B cell (primary cell): ENCODE measurements at places on chromosomes 1 and 21.

DNA sequence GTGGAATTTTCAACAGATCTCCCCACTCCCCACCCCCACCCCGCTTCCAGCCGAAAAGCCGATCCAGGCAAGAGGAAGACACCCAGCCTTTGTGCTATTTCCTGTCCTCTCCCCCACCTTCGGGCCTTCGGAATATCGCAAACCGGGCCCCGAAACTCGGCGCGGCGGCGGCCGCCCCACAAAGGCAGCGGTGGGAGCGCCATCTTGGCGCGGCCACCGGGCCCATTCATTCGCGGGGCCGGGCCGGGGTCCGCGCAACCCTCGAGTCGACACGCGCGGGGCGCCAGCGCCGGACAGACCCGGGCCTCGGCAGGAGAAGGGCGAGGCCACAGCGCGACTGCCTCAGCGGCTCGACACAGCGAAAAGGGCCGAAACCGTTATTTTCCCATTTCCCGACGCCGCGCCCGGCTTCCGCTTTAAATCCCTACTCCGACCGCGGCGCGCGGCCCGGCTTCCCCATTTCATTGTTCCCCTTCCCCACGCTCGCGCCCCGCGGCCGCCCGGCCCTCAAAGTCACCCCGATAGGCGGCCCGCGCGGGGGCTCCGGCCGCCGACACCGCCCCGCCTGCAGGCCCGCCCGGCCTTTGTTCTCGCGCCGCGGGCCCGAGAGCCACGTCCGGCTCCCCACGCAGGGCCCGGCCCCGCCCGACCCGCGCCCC, 911 bp downstream of the GNB1 start:
- peak; percentile 83 for DNase-seq

DNA sequence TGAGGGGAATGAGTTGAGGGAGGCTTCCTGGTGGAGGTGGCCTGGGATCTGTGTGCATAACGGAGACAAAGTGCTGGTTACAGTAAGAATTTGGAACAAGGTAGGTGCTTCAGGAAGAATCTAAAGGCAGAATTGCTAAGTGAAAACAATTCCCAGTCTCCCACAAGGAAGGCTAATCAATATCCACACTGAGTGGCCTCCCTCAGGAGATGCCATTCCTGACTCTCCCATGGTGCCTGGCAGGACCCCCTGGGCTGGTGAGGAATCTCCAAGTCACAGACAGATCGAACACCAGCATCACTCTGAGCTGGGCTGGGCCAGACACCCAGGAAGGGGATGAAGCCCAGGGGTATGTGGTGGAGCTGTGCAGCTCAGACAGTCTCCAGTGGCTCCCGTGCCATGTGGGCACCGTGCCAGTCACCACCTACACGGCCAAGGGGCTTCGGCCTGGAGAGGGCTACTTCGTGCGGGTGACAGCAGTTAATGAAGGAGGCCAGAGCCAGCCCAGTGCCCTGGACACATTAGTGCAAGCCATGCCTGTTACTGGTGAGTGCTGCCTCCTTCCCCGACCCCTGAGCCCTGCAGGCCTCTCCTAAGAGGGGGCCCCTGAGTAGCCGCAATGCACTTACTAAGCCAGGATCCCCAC, 30.7 kb downstream of the IGFN1 start:
- DNase-seq: no peak

DNA sequence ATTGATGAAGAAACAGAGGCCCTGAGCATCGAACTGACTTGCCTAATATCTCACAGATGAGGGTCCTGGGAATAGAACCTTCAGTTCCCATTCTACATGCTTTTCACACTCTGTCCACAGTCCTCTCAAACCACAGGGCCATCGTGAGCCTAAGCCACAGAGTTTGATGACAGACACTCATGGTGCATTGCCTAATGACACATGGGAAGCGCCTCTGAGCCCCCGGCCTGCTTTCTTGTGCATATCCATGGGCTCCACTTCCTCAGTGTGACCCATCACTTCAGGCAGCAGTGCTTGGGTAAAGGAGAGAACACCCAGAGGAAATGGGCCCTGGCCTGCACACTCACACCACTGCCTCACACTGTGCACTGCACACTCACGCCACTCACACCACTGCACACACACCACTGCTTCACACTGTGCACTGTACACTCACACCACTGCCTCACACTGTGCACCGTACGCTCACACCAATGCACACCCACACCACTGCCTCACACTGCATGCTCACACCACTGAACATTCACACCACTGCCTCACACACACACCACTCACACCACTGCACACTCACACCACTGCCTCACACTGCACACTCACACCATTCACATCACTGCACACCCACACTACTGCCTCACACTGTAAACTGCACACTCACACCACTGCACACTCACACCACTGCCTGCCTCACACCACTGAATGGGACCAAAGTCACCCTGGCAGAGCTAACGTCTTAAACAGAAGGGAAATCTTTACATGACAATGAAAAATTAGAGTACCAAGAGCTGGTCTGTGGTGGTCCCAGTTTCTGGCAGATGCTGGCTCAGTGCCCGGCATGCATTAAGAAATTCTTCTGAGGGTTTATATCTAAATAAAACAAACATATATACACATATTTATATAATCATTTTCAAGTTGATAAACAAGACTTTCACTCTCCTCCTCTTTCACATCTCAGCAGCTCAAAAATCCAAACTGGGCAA, 53.0 kb downstream of the KANK4 start:
- DNase-seq: no peak

DNA sequence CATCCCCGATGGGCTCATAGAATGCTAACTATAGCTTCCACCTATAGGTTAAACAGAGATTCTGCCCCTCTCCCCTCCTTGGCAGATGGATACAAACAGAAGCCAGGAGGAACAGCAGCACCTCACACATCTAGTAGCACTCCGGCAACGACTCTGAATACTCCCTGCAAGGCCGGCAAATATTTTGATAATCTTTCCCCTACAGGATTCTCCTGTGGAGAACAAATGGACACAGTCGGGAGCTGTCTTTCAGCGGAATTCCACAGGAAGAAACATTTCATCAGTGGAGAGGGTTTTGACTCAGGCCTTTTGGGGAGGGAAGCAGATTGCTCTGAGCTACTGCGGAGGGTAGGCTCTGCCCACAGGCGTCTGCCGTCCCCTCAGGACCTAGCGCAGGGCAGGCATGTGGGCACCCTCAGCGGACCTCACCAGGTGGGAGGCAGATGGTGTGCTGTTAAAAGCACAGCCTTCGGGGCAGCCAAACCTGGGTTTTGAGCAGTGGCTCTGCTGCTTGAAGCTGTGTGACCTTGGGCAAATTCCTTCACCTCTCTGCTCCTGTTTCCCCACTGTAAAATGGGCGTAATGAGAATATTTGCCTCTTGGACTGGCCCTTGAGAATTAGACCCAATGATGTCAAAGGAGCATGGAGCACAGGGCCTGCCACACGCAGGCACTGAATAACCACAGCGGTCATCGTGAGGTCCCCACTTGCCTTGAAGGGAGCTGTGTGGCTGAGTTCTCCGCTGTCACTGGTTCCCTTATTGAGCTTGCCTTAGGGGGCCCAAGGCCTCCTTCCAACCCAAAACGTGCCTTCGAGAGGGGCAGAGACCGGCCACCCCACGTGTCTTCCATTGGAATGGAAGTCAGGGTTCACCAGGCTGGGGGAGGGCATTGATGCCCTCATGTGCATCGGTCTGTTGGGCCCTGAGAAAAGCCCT, 19.2 kb upstream of the BCAR3 start:
- no peak for DNase-seq

GRCh38 chr1:228781161-228781808, 46.0 kb downstream of the RHOU start:
- DNase-seq: no peak

- DNase-seq: no peak
These were observed 41.9 kb downstream of the NGF start for GRCh38 chr1:115295904-115296696.

DNA sequence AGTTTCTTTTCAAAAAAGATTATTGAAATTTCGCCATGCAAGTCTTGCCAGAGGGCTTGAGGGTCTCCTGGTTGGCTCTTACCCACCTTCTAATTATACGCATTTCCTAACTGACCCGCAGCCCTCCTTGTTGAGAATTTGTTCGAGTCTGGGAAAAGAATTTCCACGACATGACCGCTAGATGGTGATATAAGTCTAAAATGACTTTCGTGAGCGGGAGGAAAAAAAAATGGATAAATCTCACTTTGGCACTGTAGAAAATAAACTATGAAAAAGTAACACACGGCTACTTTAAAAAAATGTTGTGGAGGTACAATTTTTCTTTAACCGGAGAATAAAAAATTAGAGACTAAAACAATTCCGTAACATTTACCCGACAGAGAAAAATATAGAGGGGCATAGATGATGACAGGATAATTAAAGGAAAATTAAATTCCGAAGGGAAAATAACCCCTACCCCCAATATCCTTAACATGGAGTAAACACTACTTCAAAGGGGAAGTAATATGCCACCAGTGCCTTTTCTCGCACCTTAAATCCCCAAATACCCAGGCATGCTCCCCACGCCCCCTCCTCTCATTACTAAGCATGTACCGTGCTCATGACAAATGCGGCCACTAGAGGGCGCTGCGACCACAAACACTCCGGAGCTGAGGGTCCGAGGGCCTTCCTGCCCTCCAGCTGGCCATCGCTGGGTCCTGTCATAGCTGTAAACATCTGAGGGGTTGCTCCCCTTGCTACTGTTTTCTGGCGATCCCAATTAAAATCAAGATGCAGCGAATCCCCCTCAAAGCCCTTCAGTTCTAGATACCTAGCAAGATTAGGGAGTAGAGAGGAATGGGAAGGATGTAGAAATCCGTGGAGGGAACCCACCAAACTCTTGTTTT, 266.9 kb downstream of the ASTN1 start:
- peak; percentile 38 for DNase-seq

DNA sequence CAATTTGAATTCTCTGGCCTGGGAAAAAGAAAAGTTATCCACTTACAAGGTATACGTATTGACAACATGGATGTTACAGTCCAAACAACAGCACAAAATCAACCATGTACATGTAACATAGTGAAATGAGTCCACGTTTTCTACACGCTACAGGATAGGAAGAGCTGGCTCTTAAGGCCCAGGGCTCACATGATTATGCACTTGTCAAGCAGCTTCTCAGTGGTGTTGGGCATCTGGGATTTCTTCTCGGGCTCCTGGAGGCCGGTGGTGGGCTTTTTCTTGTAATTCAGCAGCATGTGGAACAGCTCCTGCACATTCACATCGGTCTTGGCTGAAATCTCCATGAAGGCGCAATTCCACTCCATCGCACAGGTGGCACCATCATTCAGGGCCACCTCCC, 4.0 kb downstream of the DIRAS3 start:
- DNase-seq: no peak

DNA sequence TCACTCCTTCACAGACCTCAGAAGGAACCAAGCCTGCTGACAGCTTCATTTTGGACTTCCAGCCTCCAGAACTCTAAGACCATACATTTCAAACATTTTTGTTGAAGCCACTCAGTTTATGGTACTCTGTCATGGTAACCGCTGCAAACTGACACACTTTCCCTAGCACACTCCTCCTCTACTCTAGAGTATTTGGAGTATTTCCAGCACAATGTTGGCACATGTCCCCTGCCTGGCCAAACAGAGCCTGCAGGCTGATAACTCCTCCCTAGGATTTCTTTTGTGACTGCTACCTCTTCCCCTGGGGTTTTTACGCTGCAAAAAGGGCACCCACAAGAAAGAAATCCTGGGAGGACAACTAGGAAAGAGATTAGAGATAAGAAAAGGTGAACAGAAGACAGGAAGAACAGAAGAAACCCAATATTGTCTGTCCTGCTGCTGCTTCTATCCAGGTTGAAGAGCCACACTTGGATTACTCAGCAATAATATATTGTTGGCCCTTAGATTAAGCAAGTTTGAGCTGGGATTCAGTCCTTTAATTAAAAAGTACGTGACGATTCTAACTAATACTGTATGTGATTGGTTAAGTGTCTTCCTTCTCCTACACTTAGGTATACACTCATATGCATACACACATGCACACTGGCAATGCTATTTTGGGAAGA, 844.1 kb downstream of the LTN1 start:
- no peak for DNase-seq

DNA sequence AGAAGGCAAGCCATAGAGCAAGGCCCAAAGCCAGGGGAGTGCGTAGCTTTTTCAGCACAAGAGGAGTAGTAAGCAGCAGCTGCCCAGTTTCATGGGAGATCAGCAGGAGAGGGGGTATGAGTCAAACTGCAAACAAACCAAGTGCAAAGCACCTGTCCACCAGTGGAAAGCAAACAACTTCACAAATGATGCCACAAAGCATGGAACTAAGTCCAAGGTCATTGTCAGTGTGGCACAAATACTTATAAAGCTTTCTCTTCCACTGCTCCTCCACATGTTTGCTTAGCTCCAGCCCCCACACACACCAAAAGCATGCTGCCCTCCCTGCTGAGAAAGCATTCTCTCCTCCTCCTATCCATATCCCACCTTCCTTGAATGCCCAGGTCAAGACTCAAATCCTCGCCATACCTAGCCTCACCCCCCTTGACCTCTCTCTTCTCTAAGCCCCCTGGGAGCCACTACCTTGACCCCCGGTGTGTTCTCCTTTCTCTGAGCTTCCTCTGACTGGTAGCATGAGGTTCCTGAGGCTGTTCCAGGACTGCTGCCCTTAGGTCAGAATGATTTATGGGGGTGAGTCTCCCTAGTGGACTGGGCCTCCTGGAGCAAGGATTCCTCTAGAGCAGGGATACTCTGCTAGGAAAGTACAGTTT, 70.4 kb downstream of the DMAP1 start:
- DNase-seq: no peak

DNA sequence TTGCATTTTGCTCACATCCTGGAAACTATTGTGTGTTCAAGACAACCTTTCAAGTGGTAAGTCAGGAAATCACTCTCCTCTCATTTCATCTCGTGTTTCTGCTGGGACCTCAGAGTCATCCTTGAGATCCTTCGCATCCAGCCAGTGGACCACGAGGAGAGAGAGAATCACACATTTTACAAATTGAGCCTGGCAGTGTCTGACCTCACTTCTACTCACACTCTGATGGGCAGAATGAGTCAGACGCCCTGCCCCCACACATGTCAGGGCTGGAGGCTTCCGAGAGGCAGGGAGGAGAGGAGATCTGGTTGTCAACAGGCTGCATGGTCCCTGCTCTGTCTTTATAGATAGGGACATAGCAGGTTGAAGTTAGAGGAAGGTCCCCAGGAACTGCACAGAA, 509.7 kb downstream of the AJAP1 start:
- no peak for DNase-seq

GRCh38 chr1:66267201-66267940, 266.6 kb upstream of the SGIP1 start:
- DNase-seq: no peak

GRCh38 chr1:8423269-8423691, 105.4 kb downstream of the SLC45A1 start:
- DNase-seq: peak; percentile 63

DNA sequence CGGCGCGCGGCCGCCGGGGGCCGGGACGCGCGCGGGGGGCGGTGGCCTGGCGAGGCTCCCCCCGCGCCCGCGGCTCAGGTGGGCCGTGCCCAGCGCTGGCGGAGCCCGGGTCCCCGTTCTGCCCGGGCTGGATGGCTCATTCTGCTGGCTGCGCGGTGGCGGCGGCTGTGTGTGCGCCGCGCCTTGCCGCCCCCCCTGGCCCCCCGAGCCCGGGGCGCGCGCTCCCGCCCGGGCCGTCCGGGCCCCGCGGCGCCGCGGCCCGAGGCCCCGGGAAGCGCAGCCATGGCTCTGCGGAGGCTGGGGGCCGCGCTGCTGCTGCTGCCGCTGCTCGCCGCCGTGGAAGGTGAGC, at the start of gene EPHB2:
Gene EPHB2 (plus strand): TSS at position 139 of the 349 bp plus-strand sequence. CDS start 144 bp downstream, at position 283.
- no peak for DNase-seq

GRCh38 chr1:18561967-18562366, 68.7 kb upstream of the PAX7 start:
- DNase-seq: no peak

- no peak for DNase-seq
These were observed 992 bp upstream of the USP48 start for GRCh38 chr1:21783679-21784603.

GRCh38 chr1:225766967-225767633, 10.5 kb upstream of the SRP9 start:
- DNase-seq: no peak
